ENCODE measurements at places on chromosomes 2 and 18.
A peak's percentile ranks its signal among the peaks of the same experiment; 100 is the strongest.

DNA sequence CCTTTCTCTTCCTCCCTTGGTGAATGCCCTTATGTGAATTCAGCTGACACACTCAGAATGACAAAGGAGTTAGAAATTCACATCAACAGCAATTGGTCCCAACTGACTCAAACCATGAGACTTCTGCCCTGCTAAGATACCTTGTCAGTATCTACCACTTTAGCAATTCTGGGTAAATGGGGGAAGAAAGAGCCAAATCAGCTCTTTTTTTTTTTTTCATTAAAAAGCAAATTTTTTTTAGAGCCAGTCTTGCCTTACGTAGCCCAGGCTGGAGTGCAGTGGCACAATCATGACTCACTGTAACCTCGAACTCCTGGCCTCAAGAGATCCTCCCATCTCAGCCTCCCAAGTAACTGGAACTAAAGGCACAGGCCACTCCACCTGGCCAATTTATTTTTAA is 1.7 kb upstream of the PPP4R1 start:
- ATAC-seq = no peak

GRCh38 chr18:70333757-70334156 is 44.9 kb downstream of the SOCS6 start:
- ATAC-seq = no peak

GRCh38 chr2:232482301-232483238 is 5.1 kb downstream of the ECEL1 start:
- no peak for ATAC-seq

GRCh38 chr2:28046921-28047320 is 156.4 kb downstream of the BABAM2 start:
- ATAC-seq = no peak

GRCh38 chr2:42796427-42797248 is 4.3 kb upstream of the HAAO start:
- no peak for ATAC-seq

- no peak for ATAC-seq
These were observed 4.9 kb upstream of the CHN1 start for GRCh38 chr2:175009917-175010621.

DNA sequence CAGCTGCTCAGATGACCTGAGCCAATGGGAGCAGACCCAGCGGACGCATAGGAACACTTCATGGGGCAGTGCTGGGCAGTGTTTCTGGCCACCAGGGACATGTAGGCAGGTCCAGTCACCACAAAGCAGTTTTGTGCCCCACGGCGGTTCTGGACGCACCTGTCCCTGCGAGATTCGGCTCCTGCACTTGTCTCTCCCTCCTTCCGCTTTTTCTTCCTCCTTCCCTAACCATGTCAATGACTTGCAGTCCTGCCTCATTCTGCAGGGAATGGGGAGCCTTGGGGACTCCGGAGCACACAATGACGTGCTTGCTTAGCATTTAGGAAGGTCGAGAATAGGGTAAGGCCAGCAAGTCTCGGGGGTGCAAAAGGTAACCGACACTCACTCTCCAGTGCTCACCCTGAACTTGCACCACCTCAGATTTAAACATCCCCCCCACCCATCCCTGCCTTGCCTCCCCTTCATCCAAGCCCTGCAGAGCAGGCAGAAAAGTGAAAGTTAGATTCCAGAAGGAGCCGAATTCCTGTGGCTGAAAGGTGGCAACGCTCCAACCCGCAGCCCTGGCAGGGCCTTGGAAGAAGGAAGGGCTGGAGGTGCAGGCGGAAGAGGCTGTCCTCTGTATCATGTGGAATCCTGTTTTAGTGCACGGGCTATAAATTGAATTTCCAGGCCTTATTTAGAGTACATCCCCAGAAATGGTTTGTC is 40.5 kb upstream of the ATG16L1 start:
- ATAC-seq = peak; percentile 65

DNA sequence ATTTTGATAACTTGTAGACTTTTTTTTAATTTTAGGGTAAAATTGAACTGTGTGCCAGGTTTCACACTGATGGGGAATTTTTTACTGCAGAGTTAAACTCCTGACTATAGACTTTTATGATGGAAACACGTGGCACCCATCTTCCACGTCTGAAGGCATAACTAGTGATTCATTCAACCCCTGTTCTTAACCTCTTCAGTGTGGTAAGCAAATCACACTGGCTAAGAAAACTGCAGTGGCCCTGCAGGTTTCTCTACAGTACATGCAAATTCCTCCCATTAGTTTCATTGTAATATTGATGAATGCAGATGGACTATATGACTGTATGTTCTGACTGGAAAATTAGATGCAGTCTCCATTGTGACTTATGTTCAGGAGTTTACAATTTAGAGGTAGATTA is 47.2 kb downstream of the SMAD4 start:
- no peak for ATAC-seq

DNA sequence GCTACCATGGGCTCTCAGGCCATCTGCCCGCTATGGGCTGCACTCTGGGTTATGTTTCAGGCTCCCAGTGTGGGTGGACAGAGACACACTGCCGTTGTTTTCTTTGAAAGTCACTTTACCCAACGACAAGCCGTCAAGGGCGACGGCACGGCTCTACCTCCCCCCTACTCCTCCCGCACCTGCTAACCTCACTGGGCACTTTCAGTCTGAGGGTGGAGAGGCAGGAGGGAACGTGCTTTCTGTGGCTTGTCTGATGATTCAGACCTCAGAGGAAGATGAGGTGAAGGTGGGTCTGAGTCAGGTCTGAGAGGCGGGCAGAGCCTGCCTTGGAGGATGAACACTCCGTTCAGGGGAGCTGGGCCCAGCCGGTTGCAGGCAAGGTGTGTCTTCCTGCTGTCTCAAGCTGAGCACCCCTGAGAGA is 147.6 kb upstream of the HDAC4 start:
- no peak for ATAC-seq

DNA sequence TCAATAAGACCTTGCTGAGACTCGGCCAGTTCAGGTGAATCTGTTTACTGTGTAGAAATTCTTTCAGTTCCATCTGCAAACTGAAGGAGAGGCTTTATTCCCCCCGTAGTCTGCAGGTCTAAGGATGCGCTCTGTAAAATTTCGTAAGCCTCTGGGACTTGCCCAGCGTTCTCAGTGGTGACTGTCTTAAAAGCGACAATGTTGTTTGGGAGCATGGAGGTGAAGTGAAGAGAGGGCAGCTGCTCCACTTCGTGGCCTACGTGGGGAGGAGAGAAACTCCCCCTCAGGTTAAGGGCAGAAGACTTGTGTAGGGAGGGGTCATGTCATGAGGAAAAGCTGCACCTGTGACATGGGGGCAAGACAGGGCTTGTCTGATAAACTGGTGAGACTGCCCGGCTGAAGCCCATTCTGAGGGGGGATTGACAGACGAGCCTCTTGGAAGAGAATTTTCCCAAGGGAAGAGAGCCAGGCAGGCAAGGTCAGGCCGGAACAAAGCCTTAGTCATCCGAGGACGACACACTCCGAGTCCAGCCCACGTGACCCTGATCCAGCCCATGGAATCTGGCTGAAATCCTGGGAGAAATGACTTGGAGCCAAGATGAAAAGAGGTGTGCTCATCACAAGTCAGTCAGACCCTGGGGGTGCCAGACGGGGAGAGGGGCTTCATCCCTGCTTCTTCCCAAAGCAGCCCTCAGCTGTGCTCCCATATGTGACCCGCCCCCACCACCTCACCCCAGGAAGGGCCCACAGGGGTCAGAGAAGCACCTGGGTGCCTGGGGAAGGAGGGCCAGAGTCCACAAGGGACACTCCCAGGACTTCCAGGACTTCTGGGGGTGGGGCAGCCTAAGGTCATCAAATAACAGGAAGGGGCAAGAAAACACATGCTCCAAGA is 88.5 kb upstream of the SH3BP4 start:
- peak; percentile 44 for ATAC-seq

DNA sequence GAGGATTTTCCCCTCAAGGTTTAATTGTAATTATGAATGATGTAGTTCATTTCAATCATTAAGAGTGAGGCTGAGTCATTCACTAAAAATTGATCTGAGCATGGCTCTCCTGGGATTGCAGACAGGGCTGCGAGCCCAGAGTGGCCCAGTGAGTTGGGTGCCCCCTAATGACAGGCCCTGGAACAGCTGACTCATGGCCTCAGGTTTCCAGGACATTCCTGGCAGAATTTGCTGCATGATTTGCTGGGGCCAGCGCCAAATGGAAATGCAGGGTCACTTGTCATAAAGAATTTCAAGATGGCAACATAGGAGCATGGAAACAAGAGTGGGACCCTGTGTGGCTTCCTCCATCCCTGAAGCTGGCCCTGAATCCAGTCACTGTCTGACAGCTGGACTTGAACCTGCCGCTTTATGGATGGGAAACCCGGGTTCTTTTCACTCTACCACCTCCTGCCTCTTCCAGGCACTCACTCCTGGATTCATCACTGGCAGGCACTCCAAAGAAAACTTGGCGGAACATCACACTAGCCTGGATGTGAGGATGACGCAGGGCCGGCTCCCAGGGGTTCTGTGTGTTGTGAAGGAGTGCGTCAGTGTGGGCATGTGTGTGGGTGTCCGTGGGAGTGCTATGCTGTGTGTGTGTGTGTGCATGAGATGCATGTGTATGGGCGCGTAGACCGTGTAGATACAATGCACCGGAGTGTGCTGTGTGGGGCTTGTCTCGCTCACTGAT is 15.2 kb downstream of the OTOF start:
- no peak for ATAC-seq

DNA sequence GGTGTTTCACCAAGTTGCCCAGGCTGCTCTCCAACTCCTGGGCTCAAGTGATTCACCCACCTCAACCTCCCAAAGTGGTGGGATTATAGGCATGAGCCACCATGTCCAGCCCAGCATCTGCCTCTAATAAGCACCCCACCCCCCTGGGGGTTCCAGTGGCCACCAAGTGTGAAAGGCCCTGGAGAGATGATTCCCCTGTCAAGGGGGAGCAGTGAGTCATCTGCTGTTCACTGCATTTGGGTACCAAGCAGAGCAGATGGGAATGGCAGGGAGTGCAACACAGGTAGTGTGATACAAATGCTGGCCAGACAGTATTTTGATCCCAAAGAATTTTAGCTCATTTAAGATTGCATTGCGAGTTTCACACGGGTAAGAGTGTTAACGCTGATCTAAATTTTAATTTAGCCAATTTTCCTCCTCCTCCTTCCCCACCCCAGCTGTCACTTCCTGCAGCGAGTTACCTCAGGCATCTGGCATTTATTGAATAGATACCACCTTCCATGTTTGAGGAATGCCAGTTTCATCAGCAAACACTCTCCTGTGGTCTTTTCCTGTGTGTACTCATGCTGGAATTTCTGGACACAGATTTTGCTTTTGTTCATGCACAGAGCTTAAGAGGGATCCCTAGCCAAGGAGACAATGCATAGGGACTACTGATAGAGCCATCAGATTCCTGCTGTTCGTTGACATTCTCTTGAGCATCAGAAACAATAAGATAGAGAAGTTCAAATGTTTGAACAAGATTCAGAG is 32.4 kb upstream of the NCK2 start:
- ATAC-seq = no peak

DNA sequence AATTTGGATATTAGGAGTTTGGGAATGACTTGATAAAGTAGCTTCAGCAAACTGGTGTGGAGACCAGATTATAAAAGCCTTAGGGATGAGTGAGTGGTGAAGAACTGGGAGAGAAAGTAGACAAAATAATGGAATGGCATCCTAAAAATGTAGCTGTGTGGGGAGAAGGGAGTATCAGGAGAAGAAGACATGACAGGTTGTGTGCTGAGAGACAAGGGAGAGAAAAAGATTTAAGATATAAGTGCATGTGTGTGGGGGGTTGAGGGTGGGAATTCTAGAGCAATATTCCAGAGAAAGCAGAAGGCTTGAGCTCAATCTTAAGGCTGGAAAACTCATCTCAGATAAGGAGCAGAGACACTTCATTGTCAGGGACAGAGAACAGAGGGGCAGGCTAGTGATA is 159.5 kb downstream of the HNMT start:
- no peak for ATAC-seq

GRCh38 chr2:178630581-178630980 is 150.3 kb downstream of the PLEKHA3 start:
- ATAC-seq = no peak

- ATAC-seq = no peak
These were observed 99.1 kb downstream of the ADD2 start for GRCh38 chr2:70668911-70669310.

DNA sequence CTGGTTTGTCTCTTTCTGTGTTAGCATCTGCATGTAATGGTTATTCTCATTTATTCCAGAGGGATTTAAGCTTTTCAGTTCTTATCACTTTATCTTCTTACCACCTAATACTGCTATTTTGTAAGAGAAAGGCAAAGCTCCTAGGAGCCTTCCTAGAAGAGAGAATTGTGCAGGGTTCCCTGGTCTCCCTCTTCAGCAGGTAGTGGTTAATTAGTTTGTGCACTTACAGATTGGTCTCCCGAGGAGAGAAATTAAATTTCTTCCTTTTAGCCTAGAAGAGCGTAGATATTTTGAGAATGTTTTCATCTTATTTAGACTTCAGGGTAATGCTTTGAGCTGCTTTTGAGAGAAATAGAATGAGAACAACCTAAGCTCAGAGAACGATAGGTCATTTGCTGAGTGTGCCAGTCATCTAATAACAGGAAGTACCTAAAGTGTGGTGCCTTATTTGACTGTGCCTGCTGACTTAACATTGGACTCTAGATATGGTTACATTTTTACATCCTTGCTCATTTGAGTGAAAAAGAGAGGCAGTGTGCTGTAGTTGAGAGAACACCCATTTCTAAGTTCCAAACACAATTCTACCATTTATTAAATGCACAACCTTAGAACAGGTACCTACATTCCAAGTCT is 651.4 kb downstream of the STK39 start:
- ATAC-seq = no peak

DNA sequence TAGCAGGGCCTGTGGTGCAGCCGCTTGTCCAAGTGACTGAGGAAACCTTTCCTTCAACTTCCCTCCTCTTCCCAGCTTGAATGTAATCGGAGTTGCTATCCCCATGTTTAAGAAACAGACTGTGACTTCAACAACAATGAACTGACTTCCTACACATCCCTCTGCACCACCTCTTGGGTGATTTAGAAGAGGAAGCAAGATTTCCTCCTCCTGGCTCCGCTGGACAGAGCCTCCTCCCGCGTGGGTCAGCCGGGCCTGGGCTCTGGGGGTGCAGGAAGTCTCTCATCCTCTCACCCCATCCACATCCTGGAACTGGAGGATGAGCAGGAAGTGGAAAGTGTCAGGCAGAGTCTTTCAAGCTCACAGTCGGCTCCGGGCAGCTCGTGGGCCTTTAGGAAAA is 84.3 kb downstream of the GATA6 start:
- no peak for ATAC-seq

- no peak for ATAC-seq
These were observed 989.9 kb downstream of the DCDC2C start for GRCh38 chr2:4693266-4693665.

- no peak for ATAC-seq
These were observed 77.9 kb downstream of the CABLES1 start for GRCh38 chr18:23213200-23213599.

GRCh38 chr2:52857722-52858121 is 909.9 kb upstream of the CHAC2 start:
- ATAC-seq = no peak

GRCh38 chr2:89841476-89841840 is 1150.0 kb downstream of the RPIA start:
- ATAC-seq = no peak

DNA sequence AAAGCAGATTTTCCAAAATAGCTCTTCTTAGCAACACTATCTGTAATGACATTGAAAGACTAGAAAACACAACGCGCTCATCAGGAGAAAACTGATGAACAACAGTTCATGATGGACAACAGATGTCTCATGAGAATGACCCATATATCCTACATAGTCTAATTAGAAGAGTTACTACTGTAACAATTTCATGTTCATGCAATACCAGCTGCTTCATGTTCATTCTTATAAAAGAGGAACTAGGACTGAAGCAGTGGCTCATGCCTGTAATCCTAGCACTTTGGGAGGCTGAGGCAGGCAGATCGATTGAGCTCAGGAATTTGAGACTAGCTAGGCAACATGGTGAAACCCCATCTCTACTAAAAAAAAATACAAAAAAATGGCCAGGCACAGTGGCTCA is 22.7 kb downstream of the TRAPPC8 start:
- ATAC-seq = no peak
